ENCODE measurements at places on chromosomes 6 and 20. TPM values are rescaled to one million over a fixed set of nuclear protein-coding genes. Genes with fewer than 3 reads are reported as not detected.

Gene RFX6
- total RNA-seq, result 1.3 TPM

Gene EPHA7
- total RNA-seq, result 51.9 TPM

Gene DEFB123
- total RNA-seq, result not detected

Gene BMP5
- total RNA-seq, result 8.3 TPM

Gene GCNT2
- total RNA-seq, result 22.0 TPM

Gene BMP7
- total RNA-seq, result 8.4 TPM

Gene GSTA2
- not detected for total RNA-seq

Gene ZC2HC1B
- total RNA-seq, result 1.8 TPM

Gene CEP85L
- 8.1 TPM for total RNA-seq

Gene TBXT
- not detected for total RNA-seq

Gene BEND6
- 0.58 TPM for total RNA-seq

- peak; percentile 45 for DNase-seq
These were observed 47.2 kb downstream of the TRERF1 start for GRCh38 chr6:42404484-42404883.

DNA sequence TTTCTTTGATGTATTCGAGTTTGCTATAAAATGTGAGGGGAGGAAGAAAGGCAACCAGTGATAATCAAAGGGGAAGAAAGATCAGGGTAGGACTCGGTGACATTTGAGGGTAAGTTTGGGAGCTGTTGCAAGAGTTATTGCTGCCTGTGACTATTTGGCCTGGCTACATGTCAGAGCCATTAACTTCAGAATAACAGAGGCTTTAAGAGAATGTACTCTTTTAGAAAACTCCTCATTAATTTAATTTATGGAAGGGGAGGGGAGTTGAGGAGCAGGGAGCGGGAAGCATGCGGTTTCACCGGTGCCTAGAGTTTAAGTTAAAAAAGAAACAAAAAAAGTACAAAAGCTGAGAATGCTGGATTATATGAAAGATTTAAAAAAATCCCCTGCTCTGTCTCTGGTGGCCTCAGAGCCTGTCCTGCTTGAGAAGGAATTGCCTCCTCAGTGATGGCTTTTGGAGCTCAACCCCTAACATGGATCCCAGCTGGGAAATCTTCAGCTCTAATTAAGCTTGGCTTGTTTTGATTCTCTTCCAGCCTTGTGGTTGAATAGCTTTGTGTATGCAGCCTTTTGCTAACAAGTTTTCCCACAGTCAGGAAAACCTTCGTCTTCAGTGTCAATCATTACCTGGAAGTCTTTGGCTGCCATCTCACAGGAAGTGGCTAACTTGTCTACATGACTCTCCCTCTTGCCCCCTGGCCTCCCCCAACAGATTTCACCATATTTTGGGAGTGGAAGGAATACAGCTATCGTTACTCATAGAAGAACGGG, 238.2 kb downstream of the SOX4 start:
- DNase-seq, result no peak

DNA sequence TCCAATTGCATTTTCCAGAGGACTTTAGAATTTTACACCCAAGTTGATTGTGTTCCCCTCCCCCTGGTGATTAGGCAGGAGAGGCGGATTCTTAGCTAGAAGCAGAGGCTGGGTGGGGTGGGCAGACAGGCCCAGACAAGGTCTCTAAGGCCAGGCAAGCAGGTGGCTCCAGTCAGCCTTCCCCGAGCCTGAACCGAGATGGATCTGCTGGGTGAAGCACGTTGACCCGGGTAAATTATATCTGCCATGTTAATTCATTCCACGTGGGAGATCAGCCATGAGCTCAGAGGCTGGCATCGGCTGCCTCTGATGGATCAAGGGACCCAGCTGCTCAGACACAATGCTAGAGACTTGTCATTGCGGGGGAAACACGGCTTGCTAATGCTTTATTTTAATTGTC, 159.5 kb upstream of the MAFB start:
- no peak for DNase-seq

DNA sequence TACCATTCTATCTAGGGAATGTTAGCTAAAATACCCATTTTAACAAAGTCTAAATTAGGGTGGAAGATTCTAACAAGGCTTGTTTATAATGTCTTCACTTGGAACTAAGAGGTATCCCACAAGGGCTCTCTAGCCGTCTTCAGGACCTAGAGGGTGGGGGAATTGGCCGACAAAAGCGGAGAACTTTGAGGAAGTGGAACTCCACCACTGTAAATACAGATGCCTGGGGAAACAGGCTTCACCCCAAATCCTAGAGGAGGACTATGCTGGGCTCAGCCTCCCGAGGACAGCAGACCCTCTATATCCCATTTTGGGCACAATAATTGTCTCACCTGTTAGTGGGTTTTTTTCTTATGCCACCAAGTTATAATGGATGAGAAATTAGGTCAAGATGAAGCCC, 58.0 kb upstream of the TFB1M start:
- no peak for DNase-seq

DNA sequence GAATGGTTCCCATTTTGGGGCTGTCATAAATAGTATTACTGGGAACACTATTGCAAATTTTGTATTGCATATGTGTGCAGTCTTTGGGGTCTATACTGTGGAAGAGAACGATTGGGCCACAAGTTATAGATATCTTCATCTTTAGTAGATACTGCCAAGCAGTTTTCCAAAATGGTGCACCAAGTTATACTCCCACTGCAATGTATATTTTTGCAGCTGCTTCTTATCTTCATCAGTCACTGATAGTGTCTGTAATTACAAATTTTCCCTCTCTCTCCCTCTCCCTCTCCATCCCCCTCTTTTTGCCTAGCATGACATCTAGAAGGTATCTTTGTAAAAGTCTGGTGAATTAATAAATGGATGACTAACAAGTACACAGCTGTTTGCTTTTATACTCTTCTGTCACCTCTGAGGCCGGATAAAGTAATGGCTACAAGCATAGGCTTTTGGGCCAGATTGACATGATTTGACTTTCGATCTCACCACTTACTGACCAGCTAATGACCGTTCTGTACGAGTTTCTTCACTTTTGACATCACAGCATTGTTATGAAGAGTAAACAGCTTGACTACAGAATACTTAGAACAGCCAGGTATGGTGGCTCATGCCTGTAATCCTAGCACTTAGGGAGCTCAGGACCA, 113.3 kb upstream of the SLC2A12 start:
- DNase-seq, result no peak

- peak; percentile 34 for DNase-seq
These were observed 97.7 kb upstream of the SGK1 start for GRCh38 chr6:134415656-134416055.

DNA sequence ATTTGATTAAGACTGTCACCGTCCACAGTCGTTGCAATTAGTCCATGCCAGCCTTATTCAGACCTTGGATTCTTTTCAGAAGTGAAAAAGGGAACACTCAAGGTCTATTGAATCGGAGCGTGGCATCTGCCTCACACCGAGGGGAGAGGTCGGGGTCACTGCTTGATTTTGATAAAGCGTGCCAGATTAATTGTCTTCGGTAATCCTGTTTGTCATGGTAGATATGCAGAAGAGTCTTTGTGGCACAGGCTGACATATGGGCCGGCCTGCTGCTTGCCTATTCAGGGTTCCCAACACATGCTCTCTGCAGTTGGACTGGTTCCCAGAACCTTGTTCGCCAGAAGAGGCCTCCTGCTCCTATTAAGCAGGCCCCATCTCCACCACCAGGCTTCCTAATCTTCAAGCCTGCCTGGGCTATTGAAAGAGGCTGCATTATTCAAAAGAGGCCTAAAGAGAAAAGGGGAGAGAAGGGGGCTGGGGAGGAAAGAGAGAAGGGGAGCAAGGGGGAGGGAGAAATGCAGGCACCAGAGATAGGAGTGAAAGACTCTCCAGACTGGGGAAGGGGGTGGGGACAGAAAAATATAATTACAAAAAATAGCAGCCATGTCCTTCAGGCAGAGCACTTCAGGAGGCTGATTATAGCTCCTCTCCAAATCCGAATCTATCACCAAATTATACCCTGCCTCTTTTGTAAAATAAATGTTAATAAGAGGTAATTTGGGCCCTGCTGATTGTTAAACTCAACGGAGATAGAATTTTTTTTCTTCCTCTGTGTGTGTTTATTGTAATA, 611.3 kb downstream of the HDGFL1 start:
- peak; percentile 53 for DNase-seq

DNA sequence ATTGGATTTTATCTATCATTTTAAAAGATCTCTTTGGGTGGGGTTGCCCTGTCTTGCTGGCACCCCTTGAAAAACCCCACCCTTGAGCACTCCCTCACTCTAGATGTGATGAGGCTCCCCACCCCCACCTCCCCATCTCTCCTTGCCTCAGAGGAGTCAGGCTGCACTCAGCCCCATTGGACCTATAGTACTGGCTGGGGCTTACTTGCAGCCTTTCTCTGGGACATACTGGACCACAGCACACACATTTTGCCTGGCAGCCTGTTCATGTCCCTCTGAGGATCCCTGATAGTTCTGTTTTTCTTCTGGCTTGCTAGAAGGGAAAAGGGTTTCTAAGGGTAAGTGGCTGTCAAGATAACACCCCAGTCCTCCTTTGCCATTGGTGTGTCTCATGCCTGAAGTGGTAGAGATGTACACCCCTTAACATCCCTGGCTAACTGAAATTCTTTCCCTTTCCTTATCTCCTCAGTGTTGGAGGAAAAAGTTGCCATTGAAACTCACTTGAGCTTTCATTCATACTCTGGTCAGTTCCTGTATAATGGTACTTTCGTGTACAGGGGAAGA, 553.4 kb upstream of the CITED2 start:
- no peak for DNase-seq

DNA sequence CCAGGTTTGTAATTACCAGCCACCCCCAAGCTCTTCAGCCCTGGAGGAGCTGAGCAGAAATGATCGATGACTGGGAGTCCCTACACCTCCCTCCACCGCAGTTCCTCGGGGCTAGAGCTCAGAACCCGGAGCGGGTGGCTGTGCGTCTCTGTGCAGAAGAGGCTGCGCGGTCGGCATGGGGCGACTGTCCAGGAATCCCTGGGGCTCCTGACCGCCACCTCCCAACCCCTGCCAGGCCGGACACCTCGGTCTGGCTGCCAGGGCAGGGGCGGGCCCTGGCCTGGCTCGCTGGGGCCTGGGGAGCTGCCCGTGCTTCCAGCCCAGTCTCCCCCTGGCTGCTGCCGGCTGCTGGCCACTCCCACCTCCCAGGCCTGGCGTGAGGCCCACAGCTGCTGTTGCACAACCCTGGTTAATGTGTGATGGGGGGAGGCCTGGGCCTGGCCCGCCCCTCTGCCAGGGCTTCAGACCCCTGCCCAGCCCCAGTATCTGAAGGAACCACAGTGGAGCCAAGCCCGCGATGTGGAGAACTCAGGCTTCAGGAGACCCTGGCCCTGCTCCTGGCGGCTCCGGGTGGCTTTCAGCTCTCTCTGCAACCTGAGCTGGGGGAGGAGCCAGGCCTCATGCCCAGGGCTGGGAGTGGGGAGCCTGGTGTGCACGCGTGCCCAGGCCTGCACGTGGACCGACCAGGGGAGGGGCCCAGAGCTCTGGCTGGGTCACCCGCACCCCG, 1.2 kb downstream of the SLC2A4RG start:
- peak; percentile 95 for DNase-seq

DNA sequence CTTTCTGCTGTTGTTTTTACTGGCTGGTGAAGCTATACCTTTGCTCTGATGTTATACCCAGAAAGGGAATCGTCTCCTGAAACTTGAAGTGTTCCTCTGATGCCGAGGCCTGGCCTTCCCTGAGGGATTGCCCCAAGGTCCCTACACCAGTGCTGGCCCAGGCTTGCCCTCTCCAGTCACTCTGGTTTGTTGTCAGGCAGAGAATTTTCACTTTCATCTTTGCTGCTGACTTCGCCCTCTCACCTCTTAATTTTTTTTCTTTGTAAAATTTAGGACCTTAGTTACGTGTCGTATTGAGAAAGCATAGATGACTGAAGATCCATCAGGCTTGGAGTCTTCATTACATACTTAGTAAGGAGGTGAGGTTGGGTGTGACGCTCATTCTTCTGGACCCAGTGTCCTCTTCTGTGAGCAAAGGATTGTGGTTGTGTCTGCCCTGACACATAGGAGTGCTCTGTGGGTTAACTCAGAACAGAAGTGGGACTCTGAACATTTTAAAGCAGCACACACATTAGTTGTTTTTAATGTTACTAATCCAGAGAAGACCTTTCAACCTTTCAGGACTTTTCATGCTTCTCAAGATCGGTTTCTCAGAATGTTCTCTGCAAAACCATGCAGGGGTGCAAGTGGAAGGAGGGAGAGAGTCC, 45.4 kb downstream of the TULP4 start:
- DNase-seq, result no peak

GRCh38 chr6:143555582-143555981, 44.1 kb upstream of the FUCA2 start:
- no peak for DNase-seq

GRCh38 chr6:1916334-1917070, 306.8 kb downstream of the FOXC1 start:
- no peak for DNase-seq

GRCh38 chr6:165937564-165938358, 229.9 kb downstream of the TBXT start:
- DNase-seq, result no peak

Data from stomach (tissue), 19 donors.